ENCODE measurements at places on chromosomes 2 and 18.

- no peaks in the 10 kb centered on the region for H3K36me3 ChIP-seq
- no peak for DNase-seq
- H3K27ac ChIP-seq = no peak overlapping the region
- no peaks in the 10 kb centered on the region for H3K4me1 ChIP-seq
Measured at GRCh38 chr2:57444752-57445430, 601.7 kb upstream of the VRK2 start.

DNA sequence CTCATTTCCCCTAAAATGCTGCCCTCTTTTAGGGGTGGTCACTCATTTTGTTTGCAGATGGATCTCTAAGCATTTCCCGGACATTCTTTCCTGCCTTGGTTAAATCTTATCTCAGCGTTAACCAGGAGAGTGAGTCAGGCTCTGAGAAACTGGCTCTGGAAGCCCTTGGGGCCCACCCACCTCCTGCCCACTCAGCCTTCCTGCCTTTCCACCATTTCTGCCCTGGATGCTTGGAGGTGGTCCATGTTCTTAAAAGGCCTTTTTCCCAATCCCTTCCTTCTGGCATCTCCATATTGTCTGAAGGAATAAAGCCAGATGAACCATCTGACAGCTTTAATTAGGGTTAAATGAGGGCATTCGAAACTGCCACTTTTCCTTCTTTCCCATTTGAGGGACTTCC, 9.5 kb downstream of the HK2 start:
- peak overlapping the region; percentile 20 for H3K27ac ChIP-seq
- no peaks in the 10 kb centered on the region for H3K27me3 ChIP-seq
- H3K36me3 ChIP-seq = no peaks in the 10 kb centered on the region
- peaks cover 52% of the 10 kb centered on the region for H3K4me1 ChIP-seq

GRCh38 chr2:33320573-33320972, 155.9 kb upstream of the RASGRP3 start:
- H3K4me3 ChIP-seq = no peak overlapping the region
- no peaks in the 10 kb centered on the region for H3K27me3 ChIP-seq
- no peak for DNase-seq
- no peak overlapping the region for H3K27ac ChIP-seq
- peaks cover 19% of the 10 kb centered on the region for H3K4me1 ChIP-seq

DNA sequence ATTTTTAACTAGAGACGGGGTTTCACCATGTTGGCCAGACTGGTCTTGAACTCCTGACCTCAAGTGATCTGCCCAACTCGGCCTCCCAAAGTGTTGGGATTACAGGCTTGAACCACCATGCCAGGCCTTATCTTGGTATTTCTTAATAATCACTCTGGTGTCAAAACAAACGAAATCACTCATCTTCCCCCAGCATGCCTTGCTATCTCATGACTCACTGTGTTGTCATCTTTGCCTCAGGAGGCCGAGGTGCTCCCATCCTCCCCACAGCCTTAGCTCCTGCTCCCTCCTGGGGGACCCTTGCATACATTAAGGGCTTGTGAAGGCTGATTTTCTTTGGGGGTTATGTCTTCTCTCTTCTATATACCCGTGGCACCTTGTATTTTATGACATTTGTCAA, 250.1 kb upstream of the DPP10 start:
- no peak overlapping the region for H3K27ac ChIP-seq
- no peak for DNase-seq
- no peaks in the 10 kb centered on the region for H3K4me1 ChIP-seq
- no peaks in the 10 kb centered on the region for H3K36me3 ChIP-seq

- peak; percentile 66 for DNase-seq
- H3K27ac ChIP-seq = no peak overlapping the region
- H3K4me1 ChIP-seq = peaks cover 26% of the 10 kb centered on the region
Measured at GRCh38 chr2:9753665-9754531, 89.4 kb upstream of the TAF1B start.

DNA sequence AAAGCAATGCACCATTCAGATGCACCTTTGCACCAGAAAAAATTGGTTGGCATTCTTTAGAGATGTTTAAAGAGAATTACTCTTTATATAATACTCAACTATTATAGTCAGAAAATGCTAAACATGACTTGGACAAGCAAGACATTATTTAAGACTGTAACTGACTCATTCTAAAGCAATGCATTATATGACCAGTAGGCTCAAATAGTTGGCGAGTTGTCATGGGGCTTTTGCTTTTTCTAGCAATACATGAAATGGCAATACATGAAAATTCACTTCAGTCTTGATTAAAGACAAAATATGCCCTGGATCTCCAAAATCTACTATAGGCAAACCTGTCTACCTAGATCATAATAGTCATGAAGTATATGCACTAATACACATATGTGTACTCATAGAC, 216.9 kb upstream of the VWC2L start:
- H3K27me3 ChIP-seq = no peaks in the 10 kb centered on the region
- no peak overlapping the region for H3K4me3 ChIP-seq
- no peaks in the 10 kb centered on the region for H3K4me1 ChIP-seq
- H3K27ac ChIP-seq = no peak overlapping the region
- DNase-seq = no peak

GRCh38 chr18:72091369-72091768, 452.8 kb downstream of the CBLN2 start:
- H3K27me3 ChIP-seq = no peaks in the 10 kb centered on the region
- H3K27ac ChIP-seq = no peak overlapping the region
- H3K4me1 ChIP-seq = no peaks in the 10 kb centered on the region
- H3K36me3 ChIP-seq = no peaks in the 10 kb centered on the region
- no peak for DNase-seq

DNA sequence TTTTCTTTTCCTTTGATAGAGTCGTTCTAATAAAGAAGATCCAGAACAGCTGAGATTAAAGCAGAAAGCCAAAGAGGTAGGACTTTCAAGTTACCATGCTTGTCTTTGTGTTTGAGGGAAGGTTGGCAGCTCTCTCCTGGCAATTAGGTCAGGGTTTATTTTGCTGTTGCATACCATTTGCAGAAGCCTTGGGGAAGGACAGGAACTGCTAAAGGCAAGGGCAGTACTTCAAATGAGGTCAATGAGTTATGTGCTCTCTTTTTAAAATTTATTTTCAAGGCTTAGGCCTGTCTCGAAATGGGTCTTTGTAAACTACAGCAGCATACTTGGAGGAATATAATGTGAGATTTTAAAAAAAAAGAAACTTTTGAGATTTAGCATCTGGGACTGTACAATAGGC, 108.9 kb downstream of the TAF4B start:
- no peaks in the 10 kb centered on the region for H3K36me3 ChIP-seq
- no peak overlapping the region for H3K4me3 ChIP-seq
- no peak overlapping the region for H3K27ac ChIP-seq
- H3K27me3 ChIP-seq = no peaks in the 10 kb centered on the region
- DNase-seq = no peak
- no peaks in the 10 kb centered on the region for H3K4me1 ChIP-seq

- no peak overlapping the region for H3K27ac ChIP-seq
- no peaks in the 10 kb centered on the region for H3K27me3 ChIP-seq
- no peaks in the 10 kb centered on the region for H3K36me3 ChIP-seq
- H3K4me1 ChIP-seq = no peaks in the 10 kb centered on the region
Measured at GRCh38 chr18:3898861-3899613, 449.1 kb downstream of the TGIF1 start.

- no peak overlapping the region for H3K27ac ChIP-seq
- no peaks in the 10 kb centered on the region for H3K27me3 ChIP-seq
- no peak overlapping the region for H3K4me3 ChIP-seq
- H3K4me1 ChIP-seq = peaks cover 31% of the 10 kb centered on the region
- H3K36me3 ChIP-seq = no peaks in the 10 kb centered on the region
- DNase-seq = no peak
Measured at GRCh38 chr2:224525774-224526173, 59.4 kb downstream of the CUL3 start.

Measured in upper lobe of right lung (tissue), 1 donor.